ENCODE measurements at places on chromosomes 3 and 15.

DNA sequence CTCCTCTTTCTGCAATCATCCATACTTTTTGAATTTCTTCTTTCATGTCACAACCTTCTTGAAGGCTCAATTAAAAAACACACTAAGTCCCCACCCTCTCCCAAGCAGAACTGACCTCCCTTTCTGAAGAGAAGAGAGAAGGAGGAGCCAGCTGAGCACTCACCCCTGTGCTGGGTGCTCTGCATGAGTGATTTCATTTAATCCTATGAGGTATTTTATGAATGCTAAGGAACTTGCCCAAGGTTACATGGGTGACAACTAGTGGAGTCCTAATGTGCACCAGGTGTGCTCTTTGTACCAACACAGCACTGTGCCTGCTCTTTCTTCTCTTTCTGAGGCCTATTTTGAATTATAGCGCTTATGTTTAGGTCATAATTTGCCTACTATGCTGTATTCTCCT, 135.6 kb downstream of the DUT start:
- no peak for DNase-seq

GRCh38 chr3:5277612-5278236, 90.2 kb downstream of the EDEM1 start:
- no peak for DNase-seq

DNA sequence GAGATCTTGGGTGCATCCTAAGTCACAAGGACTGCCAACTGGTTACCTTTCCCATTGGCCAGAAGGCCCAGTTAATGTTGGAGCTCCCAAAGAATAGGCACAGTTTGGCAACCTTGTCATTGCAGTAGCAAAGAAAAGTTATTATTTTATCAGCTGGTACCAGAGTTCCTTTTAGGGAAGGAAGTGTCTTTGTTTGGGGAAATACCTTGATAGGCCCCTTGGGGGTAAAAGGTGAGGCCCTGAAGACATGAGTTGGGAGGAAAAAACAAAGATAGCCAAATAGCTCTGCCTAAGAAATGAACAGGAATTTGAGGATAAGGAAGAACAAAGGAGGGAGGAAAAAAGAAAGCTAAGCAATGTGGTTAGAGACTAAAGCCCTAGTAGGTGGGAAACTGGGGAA, 85.8 kb downstream of the ANP32A start:
- no peak for DNase-seq

GRCh38 chr3:138300647-138301046, 29.0 kb downstream of the NME9 start:
- DNase-seq = no peak

GRCh38 chr3:194285850-194286197, 65.3 kb downstream of the CPN2 start:
- DNase-seq = no peak

GRCh38 chr15:76401285-76401684, 64.7 kb downstream of the ISL2 start:
- peak; percentile 51 for DNase-seq
